ENCODE measurements at places on chromosomes 16 and 17.

DNA sequence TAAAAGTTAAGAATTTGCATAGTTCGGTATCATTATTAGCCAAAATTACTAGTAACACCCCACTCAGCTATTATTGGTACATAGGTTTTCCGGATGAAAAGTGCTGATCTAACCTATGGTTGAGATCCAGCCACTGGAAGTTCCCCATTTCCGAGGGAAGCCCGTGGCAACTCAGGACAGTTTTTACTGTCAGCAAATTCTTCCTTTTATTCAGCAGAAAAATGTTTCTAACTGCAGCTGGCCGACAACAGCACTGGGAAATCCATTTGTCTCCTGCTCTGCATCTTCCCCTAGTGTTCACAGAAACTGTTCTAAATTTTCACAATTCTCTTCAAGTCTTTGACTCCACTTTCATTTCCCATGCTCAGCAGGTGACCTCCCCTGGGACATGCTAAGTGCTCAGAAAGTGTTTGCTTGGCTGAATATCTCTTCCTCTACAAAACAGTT is 15.5 kb upstream of the MMD start:
- DNase-seq: no peak

GRCh38 chr16:87063543-87063942 is 253.6 kb downstream of the C16orf95 start:
- no peak for DNase-seq

- no peak for DNase-seq
Measured at GRCh38 chr17:81342269-81343070, 47.4 kb upstream of the SLC38A10 start.

DNA sequence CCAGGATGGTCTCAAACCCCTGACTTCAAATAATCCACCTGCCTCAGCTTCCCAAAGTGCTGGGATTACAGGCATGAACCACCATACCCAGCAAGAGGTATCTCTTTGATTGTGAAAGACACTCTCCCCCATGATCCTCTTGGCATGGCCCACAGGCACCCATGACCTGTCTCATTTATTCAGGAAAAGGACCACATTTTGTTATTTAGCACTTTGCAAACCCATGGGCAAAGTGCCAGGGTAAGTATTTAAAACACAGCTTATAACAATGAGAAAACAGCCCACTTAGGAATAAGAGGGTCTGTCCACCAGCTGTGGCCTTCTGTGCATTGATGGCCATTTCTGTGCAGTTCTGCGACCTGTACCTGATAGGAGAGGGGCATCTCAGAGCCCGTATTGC is 12.8 kb upstream of the AKTIP start:
- no peak for DNase-seq

DNA sequence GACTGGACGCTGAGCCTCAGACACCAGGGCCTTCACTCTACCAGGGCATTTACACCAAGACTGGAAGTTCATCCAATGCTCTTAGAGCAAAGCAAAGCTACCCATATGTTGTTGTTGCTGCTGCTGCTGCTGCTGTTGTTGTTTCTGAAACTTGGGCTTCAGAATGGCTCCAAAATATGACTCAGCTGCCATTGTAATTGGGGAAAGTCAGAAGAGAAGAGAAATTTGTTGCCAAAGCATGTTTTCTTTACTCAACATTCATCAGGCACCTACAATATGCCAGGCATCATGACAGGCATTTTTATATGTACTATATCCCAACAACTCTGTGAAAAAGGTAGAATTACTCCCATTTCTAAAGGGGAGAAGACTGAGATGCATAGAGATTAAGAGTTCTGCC is 11.9 kb downstream of the KRT32 start:
- no peak for DNase-seq

- no peak for DNase-seq
Measured at GRCh38 chr17:44831371-44831770, 1.3 kb upstream of the GJC1 start.

DNA sequence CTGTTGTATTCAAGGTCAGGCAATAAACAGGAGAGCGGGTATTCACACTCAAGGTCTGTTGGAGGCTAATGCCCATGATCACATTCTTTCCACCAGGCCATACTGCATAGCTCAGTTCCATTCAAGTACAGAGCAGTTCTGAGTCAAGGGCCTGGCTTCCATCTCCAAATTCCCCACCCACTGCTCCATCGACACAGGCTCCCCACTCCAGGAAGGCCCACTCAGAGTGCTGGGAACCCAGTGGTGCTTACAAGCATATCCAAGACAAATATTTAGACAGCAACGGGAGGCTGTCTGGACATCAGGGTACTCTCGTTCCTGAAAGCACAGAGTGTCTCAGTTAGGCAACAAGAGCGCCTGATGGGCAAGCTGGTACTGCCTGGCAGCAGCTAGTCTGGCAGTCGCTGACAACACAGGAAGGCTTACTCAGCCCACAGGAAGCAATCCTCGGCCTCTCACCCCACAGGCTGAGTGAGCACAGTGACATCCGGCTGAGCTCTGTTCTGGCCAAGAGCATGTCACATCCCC is 40.9 kb downstream of the RFFL start:
- no peak for DNase-seq

DNA sequence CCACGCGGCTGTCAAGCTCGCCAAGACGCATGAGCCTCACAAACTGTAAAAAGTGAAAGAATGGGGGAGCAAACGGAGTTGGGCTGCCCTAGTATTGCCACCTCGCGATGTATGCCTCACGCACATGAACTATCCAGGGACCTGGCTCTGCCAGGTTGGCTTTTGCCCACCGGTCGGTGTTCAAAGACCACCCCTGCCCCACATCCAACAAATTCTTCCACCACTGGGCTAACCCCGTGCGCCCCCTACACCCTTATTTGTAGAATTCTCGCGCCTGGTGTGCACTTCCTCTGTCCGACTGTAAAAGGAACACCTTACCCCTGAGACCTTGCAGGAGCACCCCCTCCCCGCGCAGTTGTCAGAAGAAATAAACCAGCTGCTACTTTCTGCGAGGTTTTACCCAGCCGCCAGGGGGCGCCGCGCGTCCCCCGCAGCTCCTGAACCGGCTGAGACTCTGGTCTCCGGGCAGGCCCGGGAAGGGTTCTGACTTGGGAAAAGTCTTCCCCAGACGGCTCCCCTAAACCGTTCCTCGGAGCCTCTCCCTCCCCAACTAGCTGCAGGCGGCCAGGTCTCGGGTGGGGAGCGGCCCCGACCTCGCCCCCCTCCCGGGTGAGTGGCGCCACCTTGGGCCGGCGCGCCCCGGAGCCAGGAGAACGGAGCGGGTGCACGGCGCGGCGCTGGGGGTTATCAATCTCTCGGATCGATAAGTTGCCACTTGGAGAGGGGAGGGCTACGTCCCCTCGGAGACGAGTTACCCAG is 1.7 kb upstream of the ZNF423 start:
- DNase-seq: peak; percentile 60

DNA sequence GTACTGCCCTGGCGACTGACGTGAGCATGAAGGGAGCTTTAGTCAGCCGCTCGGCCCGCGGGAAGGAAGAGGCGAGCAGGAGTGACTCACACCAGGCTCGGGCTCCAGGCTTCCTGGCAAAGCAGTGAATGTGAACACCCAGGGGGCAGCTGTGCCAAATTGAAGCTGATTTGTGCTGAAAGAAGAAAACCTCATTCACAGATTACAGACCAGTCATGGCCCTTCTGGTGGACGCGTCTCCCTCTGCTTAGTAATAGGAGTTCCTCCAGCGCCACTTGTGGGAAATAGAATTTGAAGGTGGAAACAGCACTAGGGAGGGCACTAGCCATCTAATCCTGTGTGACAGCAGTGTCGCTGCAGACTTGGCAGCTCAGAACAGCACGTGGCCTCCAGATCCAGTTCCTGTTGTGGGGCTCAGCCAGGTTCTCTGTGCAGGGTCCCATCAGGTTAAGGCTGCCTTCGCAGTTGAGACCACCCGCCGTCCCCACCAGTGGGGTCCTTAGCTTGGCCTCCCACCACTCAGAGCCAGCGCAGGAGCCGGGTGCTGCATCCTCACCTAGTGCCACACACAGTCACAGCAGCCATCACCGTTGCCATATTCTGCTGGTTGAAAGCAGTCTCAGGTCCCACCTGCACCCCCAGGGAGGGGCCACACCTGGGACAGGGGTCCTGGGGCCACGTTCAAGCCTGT is 164.5 kb upstream of the CHMP6 start:
- DNase-seq: no peak

DNA sequence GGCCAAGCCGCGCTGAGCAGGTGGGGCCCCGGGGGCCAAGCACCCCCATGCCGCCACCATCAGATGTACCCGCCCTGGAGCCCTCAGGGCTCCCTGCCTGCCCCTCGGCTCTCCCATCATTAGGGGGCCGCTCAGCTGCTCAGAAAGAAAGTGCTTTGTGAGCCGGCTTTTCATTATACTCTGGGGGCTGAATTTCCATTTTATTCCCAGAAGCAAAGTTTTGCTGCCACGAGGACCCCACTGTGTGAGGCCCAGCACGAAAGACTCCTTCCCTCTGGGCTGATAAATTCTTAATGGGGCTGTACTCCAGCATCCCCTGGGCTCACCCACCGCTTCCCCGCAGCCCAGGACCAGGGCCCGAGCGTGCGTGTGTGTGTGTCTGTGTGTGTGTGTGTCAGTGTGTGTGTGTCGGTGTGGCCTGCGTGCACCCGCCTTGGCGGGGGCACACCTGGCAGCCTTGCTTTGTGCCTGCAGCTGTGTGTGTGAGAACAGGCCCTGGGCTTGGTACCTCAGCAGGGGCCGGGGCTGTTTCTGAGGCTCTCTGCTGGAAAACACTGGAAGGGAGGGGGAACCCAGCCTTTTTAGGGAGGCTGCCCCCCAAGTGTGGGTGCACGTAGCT is 103.0 kb upstream of the GSE1 start:
- no peak for DNase-seq

DNA sequence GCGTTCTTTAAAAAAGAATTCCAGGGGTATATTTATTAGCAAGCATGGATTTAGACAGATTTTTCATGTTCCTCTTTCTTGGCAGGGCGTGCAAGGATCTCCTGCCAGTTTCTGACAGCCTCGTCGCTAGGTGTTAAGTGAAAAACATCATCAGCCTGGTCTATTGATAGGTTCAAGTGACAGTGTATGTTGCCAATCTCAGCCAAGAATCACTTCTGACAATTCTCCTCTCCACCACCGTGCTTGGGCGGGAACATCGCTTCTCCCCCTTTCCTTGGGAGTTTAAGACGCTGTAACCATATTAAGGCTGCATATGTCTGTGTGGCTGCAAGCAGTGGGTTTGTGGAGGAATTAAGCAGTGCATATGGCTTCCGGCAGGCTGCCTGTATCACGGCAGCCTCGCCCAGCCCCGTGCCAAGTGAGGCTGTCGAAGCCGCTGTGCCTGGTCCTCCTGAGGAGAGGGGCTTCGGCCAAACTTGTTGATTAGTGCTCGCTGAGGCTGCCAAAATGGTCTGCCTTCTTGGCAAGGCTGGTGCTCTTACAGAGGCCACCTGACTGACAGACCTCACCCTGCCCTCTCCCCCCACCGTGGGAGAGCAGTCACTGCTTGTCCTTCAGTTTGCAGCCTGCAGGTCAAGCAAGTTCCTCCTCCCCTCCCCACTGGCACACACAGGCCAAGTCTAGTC is 132.2 kb upstream of the MPHOSPH6 start:
- DNase-seq: no peak

DNA sequence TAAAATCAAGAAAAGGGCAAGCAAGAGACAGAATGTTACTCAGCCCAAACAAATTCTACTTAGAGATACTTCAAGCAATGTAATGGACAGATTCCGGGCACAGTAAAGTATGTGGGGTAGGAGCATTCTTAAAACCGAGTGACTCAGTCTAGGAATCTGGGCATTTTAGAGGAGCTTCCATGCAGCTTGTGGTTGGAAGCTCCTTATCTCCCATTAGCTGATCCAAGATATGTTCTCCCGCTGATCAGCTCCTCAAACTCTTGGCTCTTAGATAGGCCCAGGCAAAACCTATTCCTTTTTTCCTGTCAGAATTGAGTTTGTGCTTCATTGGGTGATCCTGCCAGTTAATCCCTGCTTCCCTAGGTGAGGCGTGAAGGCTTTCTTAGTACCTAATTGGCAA is 303.3 kb downstream of the CEP112 start:
- DNase-seq: no peak

DNA sequence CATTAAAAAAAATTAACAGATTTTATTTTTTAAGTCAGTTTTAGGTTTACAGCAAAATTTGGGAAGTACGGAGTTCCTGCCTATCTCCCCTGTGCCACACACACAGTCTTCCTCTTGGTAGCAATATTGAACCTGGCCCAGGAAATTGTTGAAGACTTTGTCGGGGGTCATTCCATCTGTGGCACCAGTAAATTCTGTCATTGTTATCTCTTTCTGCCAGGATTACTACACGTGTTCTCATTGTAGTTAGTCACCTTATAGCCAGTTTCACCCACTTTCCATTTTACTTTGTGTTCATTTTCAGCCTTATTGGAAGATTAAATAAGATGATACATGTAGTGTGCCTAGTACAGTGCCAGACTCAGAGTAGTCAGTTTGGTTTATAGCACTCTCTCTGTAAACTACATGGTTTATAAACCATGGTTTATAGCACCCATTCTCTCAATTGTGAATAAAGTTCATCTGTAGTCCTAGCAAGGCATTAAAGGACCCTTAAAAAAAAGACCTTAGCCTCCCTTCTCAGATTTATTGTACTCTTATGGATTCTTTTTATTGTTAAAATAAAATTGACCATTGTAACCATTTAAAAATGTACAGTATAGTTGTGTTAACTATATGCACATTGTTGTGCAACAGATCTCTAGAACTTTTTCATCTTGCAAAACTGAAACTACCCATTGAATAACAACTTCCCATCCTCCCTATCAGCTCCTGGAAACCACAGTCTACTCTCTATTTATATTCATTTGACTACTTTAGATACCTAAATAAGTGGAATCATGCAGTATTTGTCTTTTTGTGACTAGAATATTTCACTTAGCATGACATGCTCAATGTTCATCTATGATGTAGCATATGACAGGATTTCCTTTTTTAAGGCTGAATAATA is 36.1 kb downstream of the NLK start:
- no peak for DNase-seq

DNA sequence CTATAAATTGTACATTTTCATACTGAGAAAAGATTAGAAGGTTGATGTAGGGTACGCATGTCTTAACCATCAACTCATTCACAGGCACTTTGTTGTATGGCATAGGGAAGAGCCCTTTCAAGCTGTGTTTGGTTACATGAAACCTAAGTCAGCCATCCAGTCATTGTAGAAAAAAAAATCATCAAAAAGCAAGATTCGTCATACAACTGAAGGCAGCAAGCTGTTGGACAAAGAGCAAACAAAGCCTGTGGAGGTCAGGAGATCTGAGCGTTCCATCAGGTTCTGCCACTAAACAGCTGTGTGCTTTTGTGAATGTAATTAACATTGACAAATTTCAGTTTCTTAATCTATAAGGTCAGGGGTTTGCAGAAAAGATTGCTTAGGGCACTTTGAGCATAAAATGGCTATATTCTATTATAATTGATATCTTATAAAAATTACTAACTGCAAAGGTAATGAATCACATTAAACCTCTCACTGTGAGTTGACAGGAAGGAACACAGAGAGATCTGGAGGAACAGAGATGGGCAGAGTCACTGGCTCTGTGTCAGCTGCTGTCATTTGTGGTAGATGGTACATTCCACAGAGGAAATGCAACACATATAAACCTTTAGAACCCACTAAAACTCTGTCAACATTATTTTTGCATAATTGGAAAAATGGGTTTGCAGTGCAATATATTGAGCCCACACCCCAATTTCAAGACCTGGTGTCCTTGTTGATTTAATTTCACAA is 66.3 kb upstream of the MYOCD start:
- DNase-seq: no peak
